ENCODE measurements at places on chromosomes 6 and 20.

DNA sequence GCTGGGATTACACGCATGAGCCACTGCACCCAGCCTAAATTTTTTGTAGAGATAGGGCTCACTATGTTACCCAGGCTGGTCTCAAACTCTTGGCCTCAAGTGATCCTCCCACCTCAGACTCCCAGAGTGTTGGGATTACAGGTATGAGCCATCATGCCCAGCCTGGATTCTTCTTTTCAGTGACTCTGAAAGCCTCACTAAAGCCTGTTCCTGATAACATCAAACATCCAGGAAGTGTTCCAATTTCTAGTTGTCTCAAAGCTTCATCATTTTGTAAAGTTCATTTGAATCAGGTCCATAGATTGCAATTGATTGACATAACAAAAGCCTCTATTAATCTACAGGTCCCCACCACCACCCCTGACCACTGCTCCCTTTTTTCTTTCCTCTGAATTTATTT is 29.2 kb upstream of the CHMP4B start:
- DNase-seq: no peak

GRCh38 chr6:28618898-28619555 is 93.3 kb downstream of the GPX5 start:
- no peak for DNase-seq

DNA sequence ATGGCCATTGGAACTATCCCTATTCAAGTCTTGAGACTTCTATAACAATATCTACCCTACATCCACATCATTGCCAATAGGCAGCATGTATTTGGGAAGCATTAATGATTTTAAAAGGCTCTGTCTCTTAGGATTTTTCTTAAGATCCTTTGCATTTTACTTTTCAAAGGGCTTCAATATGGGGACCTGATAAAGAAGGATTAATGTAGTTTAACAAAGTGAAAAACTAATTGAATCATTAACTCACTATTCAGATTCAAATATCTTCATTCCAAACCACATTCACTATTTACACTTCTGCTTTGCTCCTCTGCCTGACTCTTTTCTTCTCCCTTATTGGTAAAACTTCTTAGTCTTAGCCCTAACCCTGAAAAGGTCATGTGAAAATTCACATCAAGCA is 333.0 kb downstream of the EPHA7 start:
- no peak for DNase-seq

DNA sequence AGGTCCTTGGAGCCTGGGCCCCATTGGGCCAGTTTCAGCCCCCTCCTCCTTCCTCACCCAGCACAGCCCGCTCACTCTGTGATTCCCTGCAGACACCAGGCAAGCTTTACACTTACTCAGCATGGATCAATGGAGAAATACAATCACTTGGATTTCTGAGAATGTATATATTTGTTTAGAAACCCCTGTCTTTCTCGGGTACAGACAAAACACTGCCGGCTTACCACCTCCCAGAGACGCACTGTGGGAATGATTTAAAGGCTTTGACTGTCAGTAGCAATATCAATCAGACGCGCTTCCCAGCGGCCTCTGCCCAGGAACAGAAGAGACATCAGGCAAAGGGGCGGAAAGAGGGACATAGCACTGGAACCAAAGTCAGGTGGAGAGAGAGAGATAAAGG is 186.5 kb downstream of the MAFB start:
- no peak for DNase-seq

DNA sequence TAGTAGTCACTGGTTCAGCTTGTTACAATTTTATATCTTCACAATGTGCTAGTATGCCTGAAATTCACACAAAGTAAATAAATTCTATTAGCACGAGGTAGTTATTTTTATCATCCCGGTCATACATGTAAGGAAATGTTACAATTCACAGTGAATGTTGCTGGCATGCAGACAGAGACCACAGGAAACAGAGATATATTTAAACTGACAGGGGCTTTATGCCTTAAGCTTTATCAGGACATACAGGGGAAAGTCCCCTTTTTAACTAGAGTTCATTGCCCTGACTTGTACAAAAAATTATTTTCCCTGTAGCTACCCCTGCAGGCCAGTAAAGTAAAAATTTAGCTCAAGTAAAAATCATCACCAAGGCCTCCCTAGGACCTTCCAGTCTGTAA is 712.0 kb upstream of the NRSN1 start:
- peak; percentile 92 for DNase-seq

- peak; percentile 1 for DNase-seq
These were observed 282.9 kb upstream of the RNF217 start for GRCh38 chr6:124679387-124679786.

DNA sequence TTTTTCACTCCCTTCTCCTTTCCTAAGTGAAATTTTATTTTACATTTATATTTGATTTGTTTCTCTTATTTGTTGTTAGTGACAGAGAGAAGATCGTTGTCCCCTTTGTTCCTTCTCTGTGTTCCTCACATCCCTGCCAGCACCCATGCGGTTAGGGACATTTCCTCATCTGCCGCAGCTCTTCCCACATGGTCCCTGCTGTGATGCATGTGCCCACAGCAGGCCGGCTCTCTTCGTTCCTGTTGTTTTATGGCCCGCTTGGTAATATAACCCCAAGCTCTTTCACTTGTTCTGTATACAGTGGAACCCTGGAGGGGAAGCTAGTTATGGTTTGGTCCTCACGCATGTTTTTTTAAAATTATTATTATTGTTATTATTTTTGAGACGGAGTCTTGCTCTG is 23.6 kb downstream of the DTD1 start:
- DNase-seq: no peak

- DNase-seq: peak; percentile 19
These were observed 17.5 kb downstream of the PTPRA start for GRCh38 chr20:2890742-2891141.

- DNase-seq: no peak
These were observed 70.9 kb upstream of the ASCC3 start for GRCh38 chr6:100952006-100952405.

DNA sequence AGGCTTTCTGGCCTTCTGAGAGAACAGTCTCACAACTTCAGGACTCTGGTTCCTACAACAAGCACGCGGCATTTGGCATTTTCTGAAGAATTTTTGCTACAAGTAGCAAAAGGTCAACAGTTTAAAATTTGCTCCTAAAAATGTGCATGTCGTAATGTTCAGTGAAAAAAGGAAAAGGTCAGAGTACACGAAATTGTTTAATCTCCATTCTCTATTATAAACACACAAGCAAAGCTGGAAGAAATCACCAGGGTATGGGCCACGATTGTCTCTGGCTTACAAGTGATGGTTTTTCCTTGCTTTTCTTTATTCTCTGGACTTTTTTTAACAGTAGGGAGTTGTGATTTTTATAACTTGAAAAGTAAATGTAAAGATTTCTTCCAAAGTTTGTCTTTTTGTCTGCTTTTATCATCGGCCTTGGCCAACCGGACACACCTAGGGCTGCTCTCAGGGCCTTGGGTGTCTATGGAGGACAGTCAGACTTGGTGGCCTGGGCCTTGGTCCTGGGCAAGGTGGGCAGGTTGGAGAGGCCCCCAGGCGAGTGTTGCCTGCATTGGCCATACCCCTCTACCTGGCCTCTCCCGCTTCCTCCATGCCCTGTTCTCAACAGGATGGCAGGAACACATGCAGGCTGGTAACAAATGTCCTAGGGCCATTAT is 32.4 kb downstream of the PLEKHG1 start:
- no peak for DNase-seq

DNA sequence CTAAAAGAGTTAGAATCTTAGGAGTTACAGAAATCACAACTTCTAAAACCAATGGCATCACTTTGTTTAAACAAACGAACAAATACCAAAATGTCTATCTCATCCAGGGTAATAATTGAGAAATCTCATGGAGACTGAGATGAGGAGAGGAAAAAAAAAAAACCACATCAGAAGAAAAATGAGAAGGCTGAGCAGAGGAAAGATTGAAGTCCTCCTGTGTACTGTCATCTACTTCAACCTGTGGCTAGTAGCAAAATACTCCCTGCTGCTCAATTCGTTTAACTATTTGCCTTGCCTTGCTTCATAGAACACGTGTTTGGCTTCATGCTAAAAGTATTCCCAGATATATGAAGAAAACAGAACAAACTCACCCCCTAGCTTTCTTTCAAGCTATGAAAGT is 143.7 kb downstream of the PDE10A start:
- DNase-seq: peak; percentile 65

DNA sequence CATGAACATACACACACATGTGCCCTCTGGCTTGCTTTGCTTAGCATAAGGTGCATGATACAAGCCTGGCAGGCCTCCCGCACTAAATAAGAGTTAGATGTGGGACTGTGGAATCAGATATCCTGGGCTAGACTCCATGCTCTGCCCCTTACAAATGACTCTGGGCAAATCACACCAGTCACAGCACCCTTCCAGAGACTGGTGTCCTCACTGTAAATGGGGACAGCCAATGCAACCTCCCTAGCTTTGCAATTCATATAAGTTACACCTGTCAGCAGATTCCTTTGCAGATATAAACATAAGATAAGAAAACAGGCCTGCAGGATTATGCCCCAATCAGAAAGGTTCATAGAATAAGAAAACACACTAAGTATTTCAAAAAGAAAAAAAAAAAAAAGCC is 174.1 kb downstream of the PTPRT start:
- DNase-seq: no peak

GRCh38 chr6:125872259-125872921 is 81.6 kb downstream of the NCOA7 start:
- peak; percentile 25 for DNase-seq

DNA sequence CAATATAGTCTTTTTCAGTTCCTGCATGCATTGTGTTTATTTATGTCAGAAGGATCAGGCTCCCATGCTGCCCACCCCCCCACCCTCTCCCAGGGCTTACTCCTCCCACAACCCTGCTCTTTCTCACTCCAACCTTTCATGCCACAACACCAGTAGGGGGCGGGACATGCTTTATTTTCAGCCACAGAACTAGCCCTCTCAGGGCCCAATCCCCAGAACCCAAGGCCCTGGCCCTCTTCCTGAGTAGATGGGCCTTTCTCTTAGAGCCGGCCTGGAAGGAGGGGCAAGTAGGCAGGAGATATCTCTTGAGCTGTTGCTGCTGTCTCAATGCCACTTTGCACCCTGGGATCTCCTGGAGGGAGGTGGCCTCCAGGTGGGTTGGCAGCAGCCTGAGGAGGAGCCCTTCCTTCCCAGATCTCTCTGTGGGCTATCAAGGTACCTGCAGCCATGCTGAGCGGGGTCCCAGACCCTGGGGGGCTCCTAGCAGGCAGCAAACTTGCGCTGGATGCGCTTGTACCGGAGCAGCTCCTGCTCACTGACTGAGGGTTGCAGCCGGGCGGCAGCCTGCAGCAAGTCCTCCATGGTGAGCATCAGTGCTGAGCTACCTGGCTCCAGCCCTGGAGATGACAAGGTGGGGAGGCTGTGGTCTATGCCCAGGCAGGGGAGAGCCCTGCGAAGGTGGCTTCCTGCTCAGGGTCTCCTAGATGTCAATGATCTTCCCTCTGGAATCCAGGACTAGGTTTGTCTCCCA is 3.5 kb downstream of the GNMT start:
- DNase-seq: peak; percentile 58

- peak; percentile 60 for DNase-seq
These were observed 9.7 kb upstream of the ATXN1 start for GRCh38 chr6:16770701-16771569.

GRCh38 chr6:147347882-147348575 is 143.8 kb downstream of the STXBP5 start:
- DNase-seq: no peak

DNA sequence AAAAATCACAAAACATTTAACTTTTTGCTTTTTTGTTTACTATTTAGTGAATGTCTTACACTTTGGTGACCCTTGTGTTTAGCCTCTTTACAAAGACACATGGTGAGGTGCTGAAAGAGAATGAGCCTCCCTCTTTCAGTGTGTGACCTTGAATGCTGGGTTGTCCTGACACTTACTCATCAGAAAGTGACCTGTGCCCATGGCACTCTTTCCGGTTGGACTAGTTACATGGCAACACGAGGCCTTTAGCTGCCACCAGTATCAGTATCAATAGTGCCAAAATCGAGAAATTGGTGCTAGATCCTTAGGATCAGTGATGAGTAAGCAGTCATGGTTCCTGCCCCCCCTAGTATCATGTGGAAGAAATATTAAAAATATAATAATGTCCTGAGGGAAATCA is 1.7 kb upstream of the RPL7L1 start:
- DNase-seq: no peak
